ENCODE measurements at places on chromosomes 3 and 15.

GRCh38 chr3:66490984-66491383 lies 9.8 kb downstream of the LRIG1 start:
- no peak for DNase-seq

- DNase-seq: no peak
Observed at GRCh38 chr15:69758291-69758771, 305.7 kb downstream of the RPLP1 start.

GRCh38 chr3:111152496-111152895 lies 80.9 kb downstream of the NECTIN3 start:
- DNase-seq: no peak

DNA sequence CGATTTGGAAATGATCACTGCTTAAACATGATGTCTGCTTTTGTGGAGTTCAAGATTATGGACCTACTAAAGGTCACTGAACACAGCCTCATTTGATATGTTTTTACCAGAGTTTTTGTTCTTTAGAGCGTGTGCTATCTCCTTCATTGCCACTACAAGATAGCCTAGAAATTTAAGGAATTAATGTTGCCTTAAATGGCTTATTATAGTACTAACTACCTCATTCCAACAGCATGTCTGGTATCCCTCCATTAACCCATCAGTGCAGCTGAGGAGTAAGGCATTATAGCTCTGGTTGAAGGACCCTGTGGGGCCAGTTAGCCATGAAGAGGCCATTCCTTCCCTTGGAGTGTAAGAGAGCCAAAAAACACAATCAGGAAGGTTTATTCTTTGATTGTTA lies 2.3 kb upstream of the FAM43A start:
- no peak for DNase-seq

DNA sequence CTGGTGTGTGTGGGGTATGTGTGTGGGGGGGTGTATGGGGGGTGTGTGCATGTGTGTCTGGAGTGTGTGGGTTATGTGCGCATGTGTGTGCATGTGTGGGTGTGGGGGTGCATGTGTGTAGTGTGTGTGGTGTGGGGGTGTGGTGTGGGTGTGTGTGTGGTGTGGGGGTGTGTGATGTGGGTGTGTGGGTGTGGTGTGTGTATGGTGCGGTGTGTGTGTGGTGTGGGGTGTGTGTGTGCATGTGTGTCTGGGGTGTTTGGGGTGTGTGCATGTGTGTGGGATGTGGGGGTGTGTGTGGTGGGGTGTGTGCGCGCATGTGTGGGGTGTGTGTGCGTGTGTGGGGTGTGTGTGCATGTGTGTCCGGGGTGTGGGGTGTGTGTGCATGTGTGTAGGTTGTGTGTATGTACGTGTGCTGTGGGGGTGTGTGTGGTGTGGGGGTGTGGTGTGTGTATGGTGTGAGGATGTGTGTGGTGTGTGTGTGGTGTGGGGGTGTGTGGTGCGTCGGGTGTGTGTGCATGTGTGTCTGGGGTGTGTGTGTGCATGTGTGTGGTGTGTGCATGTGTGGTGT lies 6.2 kb upstream of the OCA2 start:
- no peak for DNase-seq

- DNase-seq: no peak
Observed at GRCh38 chr15:50251638-50252182, 13.8 kb downstream of the HDC start.

GRCh38 chr3:31755926-31756658 lies 223.4 kb downstream of the STT3B start:
- peak; percentile 8 for DNase-seq

GRCh38 chr3:194174980-194175379 lies 39.0 kb downstream of the HES1 start:
- DNase-seq: no peak

DNA sequence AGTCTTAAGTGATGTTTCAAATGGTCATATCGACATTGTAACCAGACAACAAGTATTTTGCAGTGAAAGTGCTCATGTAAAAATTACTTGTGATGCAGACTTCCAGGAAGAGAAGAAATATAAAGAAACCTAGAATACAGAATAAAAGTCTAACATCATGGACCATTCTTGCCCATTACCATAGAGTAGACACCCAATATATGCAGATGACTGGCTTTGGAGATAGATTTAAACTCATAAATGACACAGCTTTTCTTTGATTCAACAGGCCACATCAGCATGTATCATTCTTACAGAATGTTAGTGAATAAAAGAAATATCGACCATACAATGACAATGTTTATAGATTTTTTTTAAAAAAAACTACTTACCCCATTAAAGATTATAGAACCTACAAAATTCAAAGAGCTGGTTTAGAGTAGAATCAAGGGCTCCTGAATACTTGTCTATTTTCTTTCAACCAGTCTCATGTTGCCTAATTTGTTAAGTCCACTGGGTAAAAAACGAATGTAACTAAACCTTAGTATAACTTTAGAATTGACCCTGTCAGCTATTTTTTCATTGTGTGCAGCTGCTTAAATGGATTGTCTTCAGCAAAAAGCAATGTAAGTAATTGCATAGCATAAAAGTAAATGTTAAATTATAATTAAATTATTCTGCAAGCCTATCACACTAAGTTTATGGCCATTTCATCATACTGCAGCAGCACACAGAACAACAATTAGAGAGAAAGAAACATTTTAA lies 268.7 kb upstream of the AGTR1 start:
- DNase-seq: no peak

GRCh38 chr15:79924379-79924778 lies 27.6 kb upstream of the MTHFS start:
- DNase-seq: no peak

GRCh38 chr3:97990624-97991292 lies 18.5 kb upstream of the RIOX2 start:
- peak; percentile 52 for DNase-seq

- peak; percentile 45 for DNase-seq
Observed at GRCh38 chr3:186094696-186095425, 14.0 kb downstream of the ETV5 start.

- DNase-seq: no peak
Observed at GRCh38 chr15:93809516-93809915, 421.8 kb upstream of the MCTP2 start.

- DNase-seq: peak; percentile 8
Observed at GRCh38 chr15:80559320-80559693, 135.8 kb upstream of the ABHD17C start.

DNA sequence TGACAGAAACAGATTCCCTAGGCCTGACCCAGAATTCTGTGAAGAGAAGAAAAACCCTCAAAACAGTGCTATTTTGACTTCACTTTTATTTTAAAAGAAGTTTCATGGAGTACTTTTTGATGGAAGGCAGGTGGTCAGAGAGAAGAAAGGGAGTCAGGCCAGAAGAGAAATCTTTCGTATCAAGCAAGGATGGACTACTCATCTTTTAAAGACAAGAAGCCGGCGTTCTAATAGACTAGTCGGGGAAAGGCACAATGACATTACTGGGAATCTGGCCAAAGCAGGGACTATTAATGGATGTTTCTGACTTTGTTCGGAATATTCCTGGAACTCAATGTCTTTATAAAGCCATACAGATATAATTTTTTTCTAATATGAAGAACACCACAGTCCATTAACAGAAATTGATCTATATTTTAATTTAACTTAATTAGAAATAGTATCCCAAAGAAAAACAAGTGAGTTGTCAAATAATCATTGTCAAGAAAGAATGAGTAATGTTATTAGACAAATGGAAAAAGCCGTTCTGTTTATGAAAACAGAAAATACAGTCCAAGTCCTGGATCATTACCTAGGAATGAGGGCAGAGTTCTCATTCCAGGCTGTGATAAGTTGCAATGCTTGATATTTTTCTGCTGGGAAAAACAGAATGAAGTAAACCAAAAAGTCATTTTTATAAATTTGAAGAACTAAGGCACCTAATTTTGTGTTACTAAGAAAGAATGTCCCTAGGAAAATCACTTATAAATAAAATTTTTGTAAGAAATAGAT lies 23.7 kb upstream of the PCOLCE2 start:
- DNase-seq: no peak

DNA sequence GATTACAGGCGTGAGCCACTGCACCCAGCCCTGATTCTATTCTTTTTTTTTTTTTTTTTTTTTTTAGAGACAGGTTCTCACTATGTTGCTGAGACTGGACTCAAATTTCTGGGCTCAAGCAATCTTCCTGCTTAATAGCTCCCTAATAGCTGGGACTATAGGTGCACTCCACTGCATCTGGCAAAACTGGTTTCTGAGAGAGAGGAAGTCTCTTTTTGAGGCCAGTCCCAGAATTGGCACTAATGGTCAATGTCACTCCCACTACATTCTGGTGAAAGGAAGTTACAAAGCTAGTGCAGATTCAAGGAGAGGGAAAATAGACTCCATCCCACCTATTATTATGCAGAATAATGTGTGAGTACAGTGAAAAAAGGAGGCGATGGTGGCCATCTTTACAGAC lies 5.8 kb upstream of the TGFBR2 start:
- DNase-seq: peak; percentile 4

DNA sequence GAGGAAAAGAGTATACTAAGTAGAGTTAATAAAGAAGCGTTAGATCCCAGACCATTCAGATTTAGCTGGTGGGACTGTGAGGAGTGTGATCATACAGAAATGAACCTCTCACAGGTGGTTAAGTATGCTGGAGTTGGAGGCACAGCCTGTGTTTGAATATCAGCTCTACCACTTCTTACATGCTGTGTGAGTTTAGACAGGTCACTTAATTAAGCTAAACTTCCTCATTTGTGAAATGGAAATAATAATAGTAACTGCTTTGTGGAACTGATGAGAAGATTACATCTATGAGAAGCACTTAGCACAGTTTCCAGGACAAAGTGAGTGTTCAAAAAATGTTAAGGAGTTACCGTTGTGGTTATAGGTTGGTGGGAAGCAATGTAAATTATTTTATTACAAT lies 8.4 kb downstream of the ACP3 start:
- no peak for DNase-seq

DNA sequence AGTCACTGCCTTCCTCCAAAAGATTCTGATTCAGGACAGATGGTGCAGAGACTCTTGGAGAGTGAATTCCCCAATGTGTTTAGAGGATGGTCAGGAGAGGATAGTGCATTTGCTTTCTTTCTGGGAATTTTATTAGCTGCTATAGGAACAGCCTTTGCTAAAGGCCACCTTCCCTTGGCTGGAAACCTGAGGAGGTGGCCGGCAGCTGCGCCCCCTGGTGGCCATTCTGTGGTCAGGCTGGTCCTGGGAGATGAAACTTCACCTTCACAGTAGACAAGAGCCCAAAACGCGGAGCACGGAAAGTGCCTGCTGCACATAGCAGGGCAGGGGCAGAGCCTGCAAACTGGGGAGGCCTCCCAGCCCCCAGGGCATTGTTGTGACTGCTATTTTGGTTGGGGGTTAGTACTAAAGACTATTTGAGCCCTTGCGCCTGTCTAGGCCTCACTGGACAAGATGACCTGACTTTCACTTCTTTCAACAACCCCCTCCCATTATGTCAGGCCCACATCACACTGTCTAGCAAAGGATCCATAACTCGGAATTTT lies 34.3 kb downstream of the SEC22C start:
- no peak for DNase-seq

- no peak for DNase-seq
Observed at GRCh38 chr15:67884009-67884408, 44.2 kb upstream of the RNU6-1 start.

- DNase-seq: peak; percentile 60
Observed at GRCh38 chr3:34107669-34108068, 309.2 kb downstream of the PDCD6IP start.
